Activated effector memory CD4-positive, alpha-beta T cell treated with Interleukin-2 at 50 U/mL for 16 hours (primary cell): ENCODE measurements at places on chromosomes 6 and 20.

DNA sequence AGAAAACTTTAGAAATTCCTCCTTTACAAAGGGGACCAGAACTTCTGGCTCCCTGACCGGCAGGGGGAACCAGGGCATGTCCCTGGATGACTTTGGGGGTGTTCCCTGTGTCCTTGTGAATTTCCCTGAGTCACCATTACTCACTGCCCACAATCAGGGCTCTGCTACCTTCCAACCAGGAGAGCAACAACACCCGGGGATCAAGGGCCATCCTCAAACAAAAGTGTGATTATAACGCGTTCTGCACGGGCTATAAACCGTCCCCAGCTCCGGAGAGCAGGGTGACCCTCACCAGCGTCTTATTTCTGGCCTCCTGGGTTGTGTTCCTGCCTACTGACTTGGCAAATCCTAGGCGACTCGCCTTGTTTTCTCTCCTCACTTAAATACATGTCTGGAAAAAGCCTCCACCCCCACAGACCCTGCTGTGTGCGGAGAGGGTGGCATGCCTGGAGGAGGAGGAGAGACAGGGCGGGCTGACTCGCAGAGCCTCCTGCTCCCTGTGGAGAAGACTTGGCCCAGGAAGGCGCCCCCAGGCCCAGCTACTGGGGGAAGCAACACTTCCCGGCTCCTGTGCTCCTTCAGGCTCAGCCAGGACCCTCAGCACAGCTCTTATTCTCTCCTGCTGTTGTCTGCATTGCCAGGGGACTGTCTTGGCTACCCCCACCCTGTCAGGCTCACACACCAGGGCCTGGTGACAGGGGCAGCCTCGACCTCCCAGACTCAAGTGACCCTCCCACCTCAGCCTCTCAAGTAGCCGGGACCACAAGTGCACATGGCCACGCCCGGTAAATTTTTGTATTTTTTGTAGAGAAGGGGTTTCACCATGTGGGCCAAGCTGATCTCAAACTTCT is 54.1 kb downstream of the FGD2 start:
- DNase-seq = no peak

DNA sequence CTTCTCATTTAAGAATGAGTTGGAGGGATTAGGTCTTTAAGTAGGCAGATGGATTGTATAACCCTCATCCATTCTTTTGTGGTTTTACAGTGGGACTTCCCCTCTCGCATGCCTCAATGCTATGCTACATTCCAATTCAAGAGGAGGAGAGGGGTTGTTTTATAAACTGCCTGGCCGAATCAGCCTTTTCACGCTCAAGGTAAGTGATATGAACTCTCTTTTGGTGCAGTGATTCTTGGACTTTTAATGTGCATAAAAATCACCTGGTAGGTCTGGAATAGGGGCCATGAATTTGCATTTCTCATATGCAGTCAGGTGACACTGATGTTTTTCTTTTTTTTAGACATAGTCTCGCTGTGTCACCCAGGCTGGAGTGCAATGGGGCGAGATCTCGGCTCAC is 10.8 kb downstream of the ASXL1 start:
- DNase-seq = no peak

GRCh38 chr6:6881438-6882225 is 226.1 kb upstream of the RREB1 start:
- DNase-seq = no peak

- no peak for DNase-seq
These were observed 75.4 kb upstream of the ADGRB3 start for GRCh38 chr6:68559716-68560115.

GRCh38 chr6:105594821-105595220 is 191.9 kb upstream of the PREP start:
- no peak for DNase-seq

DNA sequence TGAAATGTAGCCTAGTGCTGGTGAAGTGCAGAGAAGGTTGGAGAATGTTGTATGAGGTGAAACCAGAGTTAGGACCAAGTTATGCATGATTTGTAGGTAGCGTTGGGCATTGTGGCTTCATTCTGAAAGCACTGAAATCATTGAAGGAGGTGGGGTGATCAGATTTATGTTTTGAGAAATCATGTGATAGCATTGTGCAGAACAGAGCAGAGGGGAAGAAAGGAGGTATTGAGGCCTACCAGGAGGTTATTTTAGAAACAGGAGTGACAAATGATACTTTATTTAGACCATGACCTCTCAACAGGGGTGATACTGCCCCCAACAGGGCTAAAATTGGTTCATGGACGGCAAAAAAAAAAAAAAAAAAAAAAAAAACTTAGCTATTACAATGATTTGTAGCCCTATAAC is 15.6 kb upstream of the HMGN3 start:
- DNase-seq = no peak

- no peak for DNase-seq
These were observed 25.4 kb downstream of the ANKEF1 start for GRCh38 chr20:10060226-10060625.

DNA sequence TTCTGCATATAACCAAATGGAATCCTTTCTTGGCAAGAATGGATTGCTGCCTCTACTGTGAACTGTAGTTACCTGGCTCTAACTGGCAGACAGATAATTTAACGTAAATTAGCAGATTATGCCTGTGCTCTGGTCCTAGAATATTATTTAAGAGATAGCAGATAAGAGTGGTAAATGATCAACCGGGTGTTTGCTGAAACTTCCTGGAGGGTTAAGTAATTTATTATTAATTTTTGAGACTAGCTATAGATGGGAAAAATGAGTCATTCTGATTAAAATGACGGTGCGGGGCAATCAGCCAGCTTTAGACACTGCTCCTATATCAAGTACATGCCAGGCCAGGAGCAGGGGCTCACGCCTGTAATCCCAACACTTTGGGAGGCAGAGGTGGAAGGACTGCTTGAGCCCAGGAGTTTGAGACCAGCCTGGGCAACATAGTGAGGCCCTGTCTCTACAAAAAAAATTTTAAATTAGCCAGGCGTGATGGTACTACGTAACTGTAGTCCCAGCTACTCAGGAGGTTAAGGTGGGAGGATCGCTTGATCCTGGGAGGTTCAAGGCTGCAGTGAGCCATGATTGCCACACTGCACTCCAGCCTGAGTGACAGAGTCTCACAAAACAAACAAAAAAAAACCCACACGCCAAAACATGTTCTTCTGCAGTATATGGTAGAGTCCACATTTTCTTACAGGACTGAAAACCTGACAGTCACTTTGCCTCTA is 22.6 kb downstream of the B4GALT5 start:
- DNase-seq = no peak

GRCh38 chr6:41900861-41901260 is 5.7 kb upstream of the USP49 start:
- no peak for DNase-seq

DNA sequence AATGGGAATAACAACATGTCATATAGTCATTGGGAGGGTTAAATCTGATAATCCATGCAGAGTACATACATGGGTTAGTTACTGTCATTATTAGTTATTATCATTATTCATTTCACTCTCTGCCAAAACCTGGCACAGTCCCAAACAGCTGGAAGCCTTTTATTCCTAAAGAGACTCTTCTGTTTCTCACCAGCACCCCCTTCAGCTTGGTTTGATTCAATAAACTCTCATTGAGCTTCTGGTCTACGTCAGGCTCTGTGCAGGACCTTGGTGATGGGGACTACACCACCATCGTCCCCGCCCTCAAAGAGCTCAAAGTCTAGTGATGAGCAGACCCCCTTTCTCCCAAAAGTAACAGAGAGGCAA is 2.3 kb downstream of the KCNK15 start:
- DNase-seq = no peak

DNA sequence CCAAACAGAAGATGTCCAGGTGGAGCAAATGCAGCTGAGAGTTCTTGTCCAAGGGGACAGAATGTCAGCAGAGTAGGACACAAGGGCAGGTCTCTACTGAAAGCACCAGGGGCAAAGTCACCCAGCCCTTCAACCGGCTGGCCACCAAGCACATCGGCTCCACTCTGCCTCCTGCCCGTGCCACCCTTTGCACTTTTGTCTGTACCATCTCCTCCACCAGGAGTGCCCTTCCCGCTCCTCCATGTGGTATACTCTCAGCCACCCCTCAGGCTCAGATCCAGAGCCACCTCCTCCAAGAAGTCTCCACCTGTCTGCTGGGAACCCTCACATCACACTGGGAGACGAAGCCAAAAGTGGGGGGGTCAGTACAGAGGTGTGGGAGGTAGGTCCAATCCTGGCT is 4.1 kb upstream of the HSPA12B start:
- no peak for DNase-seq

GRCh38 chr6:1335367-1336037 is 23.6 kb downstream of the FOXQ1 start:
- no peak for DNase-seq

DNA sequence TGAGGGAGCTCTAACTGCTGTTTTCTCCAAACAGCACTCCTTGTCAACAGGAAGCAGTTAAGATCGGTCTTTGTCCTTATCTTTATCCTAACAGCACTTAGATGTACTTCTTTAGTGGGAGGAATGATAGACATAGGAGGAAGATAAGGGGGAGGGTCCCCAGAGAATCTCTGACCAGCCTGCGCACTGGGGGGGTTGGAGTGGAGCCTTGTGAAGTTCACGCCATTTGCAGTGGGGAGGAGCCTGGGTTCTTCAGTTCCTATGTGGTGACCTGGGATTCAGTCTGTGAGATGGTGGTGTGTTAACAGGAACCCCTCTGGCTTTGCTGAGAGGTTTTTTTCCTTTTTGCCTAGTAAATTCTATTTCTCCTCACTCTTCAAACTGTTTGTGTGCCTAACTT is 18.1 kb upstream of the ASCC3 start:
- no peak for DNase-seq

GRCh38 chr20:41456351-41456750 is 89.7 kb upstream of the EMILIN3 start:
- DNase-seq = no peak

DNA sequence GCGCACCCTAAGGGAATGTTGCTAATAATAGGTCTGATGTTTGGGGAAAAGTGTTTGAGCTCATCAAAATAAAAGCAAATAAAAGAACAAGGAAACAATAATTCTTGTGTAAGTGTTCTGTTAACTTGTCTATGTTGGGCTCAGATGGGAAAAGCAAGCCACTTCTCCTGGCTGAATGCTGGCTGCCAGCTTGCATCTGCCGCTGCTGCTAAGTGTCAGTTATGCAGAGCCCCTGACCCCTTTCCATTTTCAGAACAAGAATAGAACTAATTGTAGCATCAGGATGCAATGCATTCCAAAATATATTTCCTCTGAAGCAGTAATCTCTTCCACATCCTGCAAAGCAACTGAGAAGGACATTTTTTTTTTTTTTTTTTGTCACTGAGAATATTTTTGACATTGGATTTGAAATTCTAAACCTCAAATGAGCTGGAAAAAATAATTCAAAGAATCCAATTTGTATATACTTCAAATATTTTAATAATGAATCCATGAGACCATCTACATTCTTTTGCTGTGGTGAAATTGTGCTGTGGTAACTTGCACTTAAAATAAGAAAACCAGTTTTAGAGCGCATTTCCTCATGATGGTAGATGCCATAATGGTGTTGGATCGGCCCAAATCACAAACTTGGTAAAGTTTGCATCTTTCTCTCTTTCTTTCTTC is 43.9 kb upstream of the DEK start:
- no peak for DNase-seq

DNA sequence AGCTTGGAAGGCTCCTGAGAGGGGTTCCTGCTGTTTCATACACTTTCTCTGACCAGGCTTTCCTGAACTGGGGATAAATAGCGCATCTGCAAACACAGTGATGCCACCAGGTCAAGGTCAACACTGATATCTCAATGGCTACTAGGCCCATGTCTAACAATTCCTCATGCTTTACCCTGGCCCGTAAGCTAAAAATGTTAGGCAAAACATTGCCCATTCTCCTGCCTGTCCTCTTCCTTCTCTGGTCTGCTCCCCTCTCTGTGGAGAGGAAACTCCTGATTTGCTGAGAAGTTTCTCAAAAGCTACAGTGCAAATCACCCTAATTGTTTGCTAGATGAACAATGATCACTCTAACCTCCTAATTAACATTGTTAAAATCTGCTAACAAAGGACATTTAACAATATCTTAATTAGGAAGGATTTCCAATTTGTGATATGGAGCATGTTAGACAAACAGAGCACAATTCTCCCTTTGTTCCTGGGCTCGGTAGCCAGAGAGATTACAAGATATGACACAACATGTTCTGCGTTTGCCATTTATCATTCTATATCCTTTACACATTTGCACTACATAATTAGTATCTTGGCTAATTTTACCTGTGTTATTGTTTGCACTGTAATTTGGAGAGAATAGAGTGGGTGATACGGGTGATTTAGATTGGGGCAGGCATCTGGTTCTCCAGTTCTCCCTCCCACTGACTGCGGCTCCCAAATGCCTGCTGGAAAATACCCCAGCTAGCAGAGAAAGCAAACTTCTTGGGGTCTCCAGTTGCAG is 266.8 kb downstream of the CD83 start:
- DNase-seq = no peak

GRCh38 chr20:35839904-35840303 is 68.1 kb downstream of the PHF20 start:
- no peak for DNase-seq

DNA sequence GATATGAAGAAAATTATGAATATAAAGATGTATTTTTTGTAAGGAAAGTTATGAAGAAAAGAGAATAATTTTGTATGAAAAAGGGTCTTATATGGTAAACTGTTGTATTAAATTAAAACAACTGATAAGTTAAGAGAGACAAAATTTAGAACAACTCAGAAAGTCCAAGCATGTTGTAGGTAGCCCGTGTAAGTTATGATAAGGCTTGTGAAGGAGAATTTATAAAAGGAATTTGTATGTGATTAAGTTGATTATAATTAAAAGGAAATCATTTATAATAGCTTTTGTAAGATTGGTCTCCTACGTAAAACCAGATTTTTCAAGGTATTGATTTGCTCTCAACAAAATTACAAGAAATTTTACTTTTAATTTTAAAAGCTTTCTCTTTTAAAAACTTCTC is 1579.3 kb downstream of the HACE1 start:
- no peak for DNase-seq

DNA sequence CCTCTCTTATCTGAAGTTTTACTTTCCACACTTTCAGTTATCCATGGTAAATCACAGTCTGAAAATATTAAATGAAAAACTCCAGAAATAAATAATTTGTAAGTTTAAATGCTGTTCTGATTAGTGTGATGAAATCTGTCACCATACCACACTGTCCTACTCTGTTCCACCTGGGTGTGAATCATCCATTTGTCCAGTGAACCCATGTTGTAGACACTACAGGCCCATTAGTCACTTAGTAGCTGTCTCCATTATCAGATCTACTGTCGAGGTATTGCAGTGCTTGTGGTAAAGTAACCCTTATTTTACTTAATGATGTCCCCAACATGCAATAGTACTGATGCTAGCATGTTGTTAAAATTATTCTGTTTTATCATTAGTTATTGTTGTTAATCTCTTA is 29.2 kb upstream of the MMS22L start:
- DNase-seq = no peak

DNA sequence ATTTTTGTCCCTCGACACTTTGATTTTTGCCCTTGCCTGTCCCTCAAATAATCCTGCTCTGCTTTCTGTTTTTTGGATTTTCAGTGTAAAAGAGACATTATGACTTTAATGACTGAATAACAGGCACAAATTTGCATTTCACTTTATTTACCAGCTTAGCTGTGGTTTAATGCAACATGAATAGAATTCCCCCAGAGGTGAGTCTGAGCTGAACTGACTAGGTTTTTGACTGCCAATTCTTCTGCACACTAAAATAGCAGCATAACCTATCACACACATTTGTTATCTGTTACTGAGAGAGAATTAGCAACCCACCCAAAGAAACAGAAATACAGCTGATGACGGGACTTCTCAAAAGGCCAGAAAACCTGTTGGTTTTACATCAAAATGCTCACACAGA is 3.9 kb upstream of the RBM24 start:
- DNase-seq = no peak

GRCh38 chr20:32718749-32719348 is 24.4 kb downstream of the COMMD7 start:
- DNase-seq = no peak

- DNase-seq = no peak
These were observed 110.6 kb downstream of the MAP7 start for GRCh38 chr6:136439514-136440190.
